ENCODE measurements at places on chromosomes 5 and 9.
A peak's percentile ranks its signal among the peaks of the same experiment; 100 is the strongest.

- DNase-seq, result no peak
These were observed 4.9 kb downstream of the FSTL4 start for GRCh38 chr5:133607451-133607850.

DNA sequence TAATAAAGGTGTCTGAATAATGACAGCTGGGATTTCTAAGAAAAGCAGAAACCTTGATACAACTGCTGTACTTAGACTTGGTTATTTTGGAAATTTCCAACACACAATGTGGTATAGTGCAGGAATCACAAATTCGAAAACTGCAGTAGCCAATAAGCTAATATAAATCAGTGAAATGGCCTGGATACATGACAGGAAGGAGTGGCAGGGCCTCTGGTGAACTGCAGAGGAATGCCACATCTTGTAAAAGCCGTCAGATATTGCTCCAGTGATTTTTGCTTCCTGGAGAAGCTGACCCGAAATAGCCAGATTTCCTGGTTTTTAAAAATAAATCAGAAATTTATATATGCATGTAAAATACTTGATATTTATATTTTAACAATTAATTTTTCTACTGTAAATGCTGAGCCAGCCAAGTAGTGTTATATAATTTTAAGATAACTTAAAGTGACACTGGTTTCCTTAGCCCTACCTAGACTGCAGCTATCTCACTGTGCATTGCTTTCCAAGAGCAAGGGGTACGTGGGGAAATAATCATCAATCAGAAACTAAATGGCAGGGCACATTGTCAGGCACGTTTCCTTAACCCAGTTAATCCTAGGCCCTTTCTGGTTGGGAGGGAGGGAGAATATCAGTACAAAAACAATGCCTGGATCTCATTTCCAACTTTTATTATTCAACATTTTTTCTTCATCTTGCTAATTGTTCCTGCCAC, 182.4 kb downstream of the RASEF start:
- no peak for DNase-seq

DNA sequence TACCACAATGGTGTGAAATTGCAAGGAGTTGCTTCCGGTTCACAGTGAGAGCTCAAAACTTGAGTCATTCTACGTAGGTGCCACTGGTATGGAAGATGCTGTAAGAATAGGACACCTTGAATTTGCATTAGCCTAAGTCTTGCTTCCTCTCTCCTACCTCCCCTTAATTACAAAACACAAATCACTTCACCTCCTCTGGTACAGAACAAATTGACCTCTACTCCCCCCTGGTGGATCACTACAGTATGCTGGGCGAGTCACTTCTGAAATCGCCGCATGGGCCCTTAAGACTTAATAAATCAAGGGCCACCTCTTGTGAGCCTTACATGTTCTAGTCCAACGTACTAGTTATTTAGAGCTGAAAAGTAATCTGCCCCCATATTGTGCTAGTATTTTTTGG, 145.3 kb upstream of the SMARCA2 start:
- DNase-seq, result no peak

- DNase-seq, result no peak
These were observed 16.8 kb downstream of the NUP214 start for GRCh38 chr9:131142160-131142559.

- no peak for DNase-seq
These were observed 588.9 kb downstream of the NR2F1-AS1 start for GRCh38 chr5:92992073-92992472.

GRCh38 chr5:42668254-42668653, 88.4 kb upstream of the CCDC152 start:
- DNase-seq, result no peak

DNA sequence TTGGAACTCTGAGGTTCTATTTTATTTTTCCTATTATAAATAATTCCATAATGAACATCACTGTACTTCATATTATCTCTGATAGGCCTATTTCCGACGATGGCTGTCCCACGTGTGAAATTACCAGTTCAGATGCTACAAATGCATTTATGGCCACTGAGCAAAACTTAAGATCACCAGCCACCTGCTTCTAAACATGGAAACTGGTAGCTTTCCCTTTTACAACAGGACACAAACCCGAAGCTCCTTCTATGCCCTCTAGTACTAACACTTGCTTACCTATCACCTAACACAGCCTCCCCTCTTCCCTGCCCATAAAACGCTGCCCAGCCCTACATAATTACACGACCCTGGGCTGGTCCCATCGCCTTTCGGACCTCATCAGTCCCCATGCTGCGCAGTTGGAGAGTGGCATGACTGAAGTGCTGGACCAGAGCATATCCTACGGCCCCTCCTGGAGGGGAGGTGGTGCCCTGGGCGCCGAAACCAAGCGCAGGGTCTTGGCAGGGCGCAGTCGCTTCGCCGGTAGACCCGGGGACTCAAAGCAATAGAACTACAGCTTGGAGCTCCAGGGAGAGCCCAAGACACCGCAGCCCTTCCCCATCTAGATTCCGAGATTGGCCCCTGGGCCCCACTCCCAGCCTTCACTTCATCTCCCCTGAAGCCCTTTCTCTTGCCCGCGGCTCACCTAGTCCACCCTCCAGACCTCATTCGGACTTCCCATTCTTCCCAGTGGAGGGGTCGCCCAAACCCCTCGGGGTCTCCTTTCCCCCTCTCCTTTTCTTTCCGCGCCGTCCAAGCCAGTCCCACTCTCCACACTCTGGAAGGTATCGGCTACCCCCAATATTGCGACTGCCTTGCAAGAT, 1.0 kb upstream of the SAP30L start:
- DNase-seq, result no peak

DNA sequence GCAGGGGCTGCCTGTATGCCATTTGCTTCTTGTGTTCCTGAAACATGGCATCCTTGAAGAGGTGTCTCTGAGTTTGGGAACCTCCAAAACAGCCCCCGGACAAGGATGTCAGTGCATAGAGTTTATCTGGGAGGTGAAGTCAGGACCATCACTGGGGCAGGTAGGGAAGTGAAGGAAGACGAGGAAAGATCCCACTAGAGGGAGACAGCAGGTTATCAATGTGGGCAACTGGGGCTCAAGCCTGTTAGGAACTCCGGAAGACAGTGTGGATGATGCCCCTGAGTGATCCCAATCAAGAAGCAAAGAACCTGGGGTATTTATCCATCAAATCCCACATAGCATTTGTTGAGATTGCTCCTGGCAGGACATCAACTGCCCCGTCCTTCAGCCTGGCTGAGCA, 233.1 kb downstream of the AGTPBP1 start:
- no peak for DNase-seq

GRCh38 chr9:13431222-13431536, 151.7 kb upstream of the MPDZ start:
- peak; percentile 65 for DNase-seq

DNA sequence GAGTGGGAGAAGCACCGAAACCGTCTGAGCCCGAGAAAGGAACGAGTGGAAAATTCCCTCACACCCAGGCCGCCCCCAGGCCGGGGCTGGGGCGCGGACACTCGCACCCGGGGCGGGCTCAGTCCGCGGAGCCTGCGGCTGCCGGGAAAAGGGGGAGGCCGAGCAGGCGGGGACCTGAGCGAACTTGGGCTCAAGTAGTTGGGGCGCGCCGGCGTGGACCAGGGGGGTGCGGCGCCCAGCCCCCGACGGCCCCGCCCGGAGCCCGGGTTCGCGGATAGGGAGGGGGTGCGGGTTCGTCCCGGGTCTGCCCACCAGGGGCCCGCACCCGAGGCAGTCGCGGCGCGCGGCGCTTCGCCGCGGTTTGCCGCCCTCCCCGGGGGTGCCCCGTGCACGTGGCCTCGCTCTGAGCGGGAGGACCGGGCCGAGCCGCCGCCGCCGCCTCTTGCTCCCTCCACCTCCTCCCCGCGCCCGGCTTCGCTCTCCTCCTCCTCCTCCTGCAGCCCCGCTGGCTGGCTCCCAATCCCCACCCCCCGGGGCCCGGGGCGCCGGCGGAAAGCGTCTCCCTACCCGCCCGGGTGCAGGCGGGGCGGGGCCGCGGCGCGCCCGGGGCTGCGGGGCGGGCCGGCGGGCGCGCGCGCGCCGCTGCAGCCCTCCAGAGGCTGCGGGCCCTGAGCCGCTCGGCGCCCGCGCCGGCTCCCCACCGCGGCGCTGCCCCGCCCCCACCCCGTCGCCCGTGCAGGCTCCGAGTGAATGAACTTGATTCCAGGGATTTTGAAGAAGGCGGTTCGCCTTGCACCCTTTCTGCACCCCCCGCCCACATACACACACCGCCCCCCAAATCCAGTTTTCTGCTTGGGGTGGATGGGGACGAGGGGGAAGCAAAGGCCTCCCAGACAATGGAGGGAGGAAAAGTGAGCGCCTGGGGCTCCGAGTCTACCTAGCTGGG, 1.3 kb upstream of the NFIB start:
- peak; percentile 97 for DNase-seq

DNA sequence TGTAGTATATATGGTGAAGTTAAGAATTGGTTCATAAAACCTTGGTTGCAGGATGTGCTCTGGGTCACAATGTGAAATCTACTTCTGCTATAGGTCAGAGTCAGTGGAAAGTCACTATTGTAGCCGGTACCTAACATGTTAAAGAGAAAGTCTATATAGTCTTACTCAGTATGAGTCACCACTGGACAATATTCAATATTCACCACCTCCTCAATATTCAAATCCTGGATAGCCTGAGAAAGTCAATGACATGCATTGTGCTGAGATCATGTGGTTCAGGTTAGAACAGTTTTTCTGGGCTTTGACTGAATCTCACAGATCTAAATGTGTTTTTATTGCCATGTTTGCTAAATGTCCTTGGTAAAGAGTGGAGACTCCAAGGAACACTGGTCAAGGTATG, 108.8 kb downstream of the HMHB1 start:
- DNase-seq, result no peak

DNA sequence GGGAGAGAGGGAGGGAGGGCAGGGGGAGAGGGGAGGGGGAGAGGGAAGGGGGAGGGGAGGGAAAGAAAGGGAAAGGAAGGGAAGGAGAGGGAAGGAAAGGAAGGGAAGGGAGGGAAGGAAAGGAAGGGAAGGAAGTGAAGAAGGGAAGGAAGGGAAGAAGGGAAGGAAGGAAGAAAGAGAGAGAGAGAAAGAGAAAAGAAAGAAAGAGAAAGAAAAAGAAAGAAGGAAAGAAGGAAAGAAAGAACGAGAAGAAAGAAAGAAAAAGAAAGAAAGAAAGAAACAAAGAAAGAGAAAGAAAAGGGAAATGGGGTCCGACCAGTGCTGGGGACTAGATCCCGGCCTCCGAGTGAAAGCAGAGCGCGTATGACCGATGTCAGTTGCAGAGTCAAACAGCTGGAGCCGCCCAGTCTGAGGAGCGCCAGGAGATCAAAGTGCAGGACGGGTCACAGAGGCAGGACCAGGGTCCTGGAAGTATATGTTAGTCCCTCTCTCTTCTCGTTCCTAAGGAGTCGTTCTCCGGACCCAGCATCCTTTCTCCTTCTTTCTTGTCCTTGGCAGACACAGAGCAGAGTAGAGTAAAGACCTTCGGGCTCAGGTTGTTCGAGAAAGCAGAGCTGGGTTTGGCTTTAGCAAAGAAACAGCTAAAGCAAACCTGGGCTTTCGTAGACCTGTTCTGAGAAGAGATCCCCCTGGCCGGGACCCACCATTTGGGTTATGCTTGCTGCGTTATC, 305.4 kb upstream of the MSX2 start:
- DNase-seq, result no peak

DNA sequence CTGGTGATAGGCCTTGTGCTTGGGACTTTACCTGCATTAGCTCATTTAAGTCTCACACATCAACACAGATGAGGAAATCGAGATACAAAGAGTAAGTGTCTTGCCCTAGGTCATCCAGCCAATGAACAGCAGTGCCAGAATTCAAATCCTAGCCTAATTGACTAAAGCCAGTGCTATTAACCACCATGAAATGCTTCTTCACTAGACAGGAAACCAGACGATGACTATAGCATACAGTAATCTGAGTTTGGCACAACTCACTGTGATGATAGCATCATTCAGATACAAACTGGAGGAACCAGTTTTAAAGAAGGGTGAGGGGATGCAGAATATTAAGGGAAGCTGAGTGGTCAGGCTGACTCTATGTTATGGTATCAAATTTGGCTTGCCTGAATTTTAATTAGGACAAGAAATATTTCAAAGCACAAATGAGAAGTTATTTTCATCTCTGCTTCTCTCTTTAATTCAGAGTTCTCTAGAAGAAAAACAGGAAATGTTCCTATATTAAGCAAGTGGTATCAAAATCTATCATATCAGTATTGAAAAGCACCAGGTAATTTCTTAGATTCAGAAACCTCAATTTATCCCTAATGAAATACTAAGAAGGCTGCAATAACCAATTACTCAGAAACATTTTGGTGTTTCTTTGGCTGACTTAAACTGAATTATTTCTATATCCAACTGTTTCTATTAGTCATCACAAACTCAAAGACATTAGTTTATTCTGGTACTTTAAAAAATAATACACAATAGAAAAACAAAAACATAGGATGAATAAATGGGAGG, 147.0 kb upstream of the RASA1 start:
- no peak for DNase-seq

DNA sequence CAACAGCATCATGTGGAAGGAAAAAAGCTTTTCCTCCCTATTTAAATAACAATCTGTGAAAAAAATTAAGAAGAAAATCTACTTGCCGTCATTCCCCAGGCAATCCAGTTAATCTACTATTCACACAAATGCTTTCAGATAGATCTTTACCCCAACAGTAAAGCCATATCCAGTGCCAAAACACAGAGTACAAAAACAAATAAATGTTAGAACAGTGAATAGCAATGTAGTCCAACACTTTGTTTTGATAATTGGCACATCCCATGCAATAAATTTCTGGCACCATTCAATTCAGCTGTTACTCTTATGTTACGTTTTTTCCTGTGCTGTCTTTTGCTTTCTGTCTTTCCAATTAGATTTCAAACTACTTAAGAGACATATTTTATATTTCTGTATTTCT, 2245.5 kb upstream of the WWC1 start:
- no peak for DNase-seq

DNA sequence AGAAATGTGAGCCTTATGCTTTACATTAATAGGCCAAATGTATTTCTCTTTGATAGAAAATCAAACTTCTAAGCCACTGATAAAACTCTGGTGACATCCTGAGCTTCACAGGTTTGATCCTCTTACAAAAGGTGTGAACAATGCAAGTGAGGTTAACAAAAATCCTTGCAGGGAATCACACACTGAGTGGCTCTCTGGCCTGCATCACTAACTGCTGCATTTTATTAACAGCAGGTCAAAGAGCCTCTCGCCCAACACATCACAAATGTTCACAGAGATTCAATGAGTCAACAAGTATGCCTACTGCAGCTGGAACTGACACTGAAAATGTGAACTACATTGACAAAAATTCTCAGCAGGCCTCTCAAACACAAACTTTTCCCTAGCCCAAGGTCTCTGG, 122.3 kb downstream of the SEMA5A start:
- DNase-seq, result no peak

DNA sequence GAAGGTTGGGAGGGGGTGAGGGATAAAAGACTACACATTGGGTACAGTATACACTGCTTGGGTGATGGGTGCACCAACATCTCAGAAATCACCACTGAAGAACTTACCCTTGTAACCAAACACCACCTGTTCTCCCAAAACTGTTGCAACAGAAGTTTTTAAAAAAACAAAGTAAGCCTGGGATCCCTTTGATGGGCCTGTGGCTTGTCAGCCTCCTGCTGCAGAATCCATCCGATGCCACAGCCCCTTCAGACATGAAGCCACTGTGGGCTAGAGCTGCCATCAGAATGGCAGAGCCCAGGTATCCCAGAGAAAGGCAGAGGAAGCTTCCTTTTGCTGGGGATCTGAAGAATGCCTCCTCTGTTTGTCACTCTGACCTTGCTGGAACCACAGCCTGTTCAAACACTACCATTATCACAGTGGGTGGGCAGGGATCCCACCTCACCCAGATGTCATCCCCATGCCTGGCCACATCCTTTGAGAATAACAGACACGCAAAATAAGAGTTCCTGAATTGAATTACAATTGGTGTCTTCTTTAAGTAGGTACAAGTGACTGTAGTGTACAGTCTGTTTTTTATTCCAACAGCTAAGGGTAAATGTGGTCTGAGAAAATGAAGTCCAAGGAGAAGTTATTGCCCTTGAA, 78.1 kb upstream of the DIRAS2 start:
- no peak for DNase-seq

Data from left forelimb (tissue), 1 donor.